Right cardiac atrium (tissue), 5 donors: ENCODE measurements at places on chromosomes 6 and 20. TPM values are rescaled to one million over a fixed set of nuclear protein-coding genes. Genes with fewer than 3 reads are reported as not detected.

ADGB gene
- total RNA-seq, result not detected

RNF182 gene
- 0.57 TPM for total RNA-seq

APOM gene
- 1.9 TPM for total RNA-seq

SDCBP2 gene
- total RNA-seq, result 2.2 TPM

FNDC11 gene
- total RNA-seq, result not detected

PNLDC1 gene
- total RNA-seq, result not detected

EDN1 gene
- total RNA-seq, result 5.8 TPM
